ENCODE measurements at places on chromosomes 12 and 14.
A peak's percentile ranks its signal among the peaks of the same experiment; 100 is the strongest.

DNA sequence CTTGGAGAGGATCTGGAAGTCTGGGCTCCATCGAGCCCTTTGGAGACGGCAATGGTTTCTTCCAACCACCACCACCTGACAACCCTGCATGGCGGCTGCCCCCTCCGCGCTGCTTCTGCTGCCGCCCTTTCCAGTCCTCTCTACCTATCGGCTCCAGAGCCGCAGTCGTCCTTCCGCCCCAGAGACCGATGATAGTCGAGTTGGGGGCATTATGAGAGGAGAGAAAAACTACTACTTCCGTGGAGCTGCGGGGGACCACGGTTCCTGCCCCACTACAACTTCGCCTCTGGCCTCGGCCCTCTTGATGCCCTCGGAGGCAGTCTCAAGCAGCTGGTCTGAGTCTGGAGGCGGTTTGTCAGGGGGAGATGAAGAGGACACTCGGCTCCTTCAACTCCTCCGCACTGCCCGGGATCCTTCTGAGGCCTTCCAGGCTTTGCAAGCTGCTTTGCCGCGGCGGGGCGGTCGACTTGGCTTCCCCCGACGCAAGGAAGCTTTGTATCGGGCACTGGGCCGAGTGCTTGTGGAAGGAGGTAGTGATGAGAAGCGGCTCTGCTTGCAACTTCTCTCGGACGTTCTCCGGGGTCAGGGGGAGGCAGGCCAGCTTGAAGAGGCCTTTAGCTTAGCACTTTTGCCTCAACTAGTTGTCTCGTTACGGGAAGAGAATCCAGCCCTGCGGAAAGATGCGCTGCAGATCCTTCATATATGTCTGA is 499 bp downstream of the TOGARAM1 start:
- DNase-seq = no peak

- peak; percentile 96 for DNase-seq
Observed at GRCh38 chr12:56224102-56224701, at the start of gene NABP2. Gene NABP2, plus strand, starts transcription at chr12:56224342. Its CDS starts 515 bp downstream, at chr12:56224857.

GRCh38 chr12:40620564-40621019 is 71.6 kb upstream of the CNTN1 start:
- DNase-seq = no peak

- no peak for DNase-seq
Observed at GRCh38 chr14:102170061-102170460, 30.4 kb downstream of the WDR20 start.

DNA sequence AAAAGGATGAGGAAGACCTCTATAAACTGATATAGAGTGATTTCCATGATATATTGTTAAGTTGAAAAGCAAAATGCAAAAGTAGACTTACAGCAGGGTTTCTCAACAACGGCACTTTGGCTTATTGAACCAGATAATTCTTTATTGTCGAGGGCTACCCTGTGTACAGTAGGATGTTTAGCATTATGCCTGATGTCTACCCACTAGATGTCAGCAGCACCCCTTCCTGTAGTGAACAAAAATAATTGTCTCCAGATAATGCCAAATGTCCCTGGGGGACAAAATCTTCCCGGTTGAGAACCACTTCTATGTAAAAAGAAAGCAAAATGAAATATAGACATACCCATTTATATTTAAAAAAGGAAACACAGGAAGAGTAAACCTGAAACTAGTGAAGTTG is 32.4 kb downstream of the ABCD2 start:
- no peak for DNase-seq

DNA sequence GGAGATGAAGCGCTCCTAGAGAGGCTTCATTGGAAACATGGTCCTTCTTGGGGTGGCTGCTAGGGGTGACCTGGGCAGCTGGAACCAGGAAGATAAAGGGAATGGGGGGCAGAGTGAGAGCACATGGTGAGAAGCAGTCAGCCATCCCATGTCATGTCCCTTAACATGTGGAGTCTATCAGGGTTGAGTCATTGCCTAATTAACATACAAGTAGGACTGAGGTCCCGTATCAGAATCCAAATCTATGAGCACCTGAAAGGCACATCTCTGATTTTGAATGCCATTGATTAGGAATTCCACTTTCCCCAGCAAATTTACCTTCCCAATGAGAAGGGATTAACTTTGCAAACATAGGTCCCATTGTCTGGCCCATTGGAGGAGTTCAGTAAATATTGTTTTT is 20.3 kb upstream of the PPP1R1A start:
- no peak for DNase-seq

GRCh38 chr14:81454572-81455218 is 54.6 kb upstream of the STON2 start:
- no peak for DNase-seq

- DNase-seq = no peak
Observed at GRCh38 chr12:77540097-77540496, 290.6 kb upstream of the NAV3 start.

DNA sequence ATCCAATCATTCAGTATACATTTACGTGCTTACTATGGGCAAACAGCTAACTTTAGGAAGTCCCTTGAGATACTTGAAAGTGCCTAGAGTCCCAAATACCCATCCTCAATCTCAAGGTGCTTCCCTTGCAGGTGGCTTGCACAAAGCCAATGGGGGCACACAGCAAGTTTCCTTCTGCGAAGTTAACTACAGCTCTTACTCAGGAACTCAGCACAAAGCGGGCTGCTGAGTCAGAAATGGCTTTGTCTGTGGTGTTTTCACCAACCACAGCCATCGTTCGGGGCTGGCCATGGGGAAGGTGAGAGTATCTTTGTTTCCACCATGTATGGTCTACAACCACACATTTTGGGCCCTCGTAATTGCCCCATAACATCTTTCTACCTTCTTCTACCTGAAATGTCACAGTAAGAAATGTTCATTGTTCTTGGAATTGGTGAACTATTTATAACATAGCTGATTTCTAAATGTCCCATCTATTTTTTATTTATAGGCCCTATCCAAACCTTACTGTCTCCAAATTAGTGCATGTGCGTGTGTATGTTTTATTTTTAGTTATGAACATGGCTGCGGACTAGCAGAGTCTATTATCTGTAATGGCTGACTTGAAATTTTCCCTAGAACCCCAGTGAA is 13.9 kb downstream of the MFAP5 start:
- peak; percentile 87 for DNase-seq

GRCh38 chr12:41917181-41917580 is 227.5 kb downstream of the GXYLT1 start:
- no peak for DNase-seq

GRCh38 chr12:116295327-116296263 is 18.1 kb upstream of the MED13L start:
- DNase-seq = no peak

- no peak for DNase-seq
Observed at GRCh38 chr14:50826681-50827080, 4.3 kb downstream of the NIN start.

- DNase-seq = no peak
Observed at GRCh38 chr12:108316176-108317086, 22.7 kb downstream of the CMKLR1 start.

DNA sequence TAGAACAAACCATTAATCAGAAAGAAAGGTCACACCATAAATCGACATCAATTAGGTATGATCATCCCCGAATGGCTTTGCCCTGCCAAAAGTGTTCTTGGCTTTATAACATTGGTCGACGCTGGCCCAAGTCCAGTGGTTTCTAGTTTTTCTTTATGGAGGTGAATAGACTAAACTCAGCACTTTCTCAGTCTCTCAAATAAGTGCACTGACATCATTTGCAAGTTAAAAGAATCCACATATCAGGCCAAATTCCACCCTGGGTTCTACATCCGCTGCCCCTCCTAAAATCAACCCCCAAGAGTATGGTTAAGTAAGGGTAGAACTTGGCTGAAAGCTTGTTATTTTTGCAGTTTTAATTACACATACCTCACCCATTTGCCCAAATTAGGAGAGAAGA is 314.3 kb downstream of the C12orf75 start:
- DNase-seq = no peak

DNA sequence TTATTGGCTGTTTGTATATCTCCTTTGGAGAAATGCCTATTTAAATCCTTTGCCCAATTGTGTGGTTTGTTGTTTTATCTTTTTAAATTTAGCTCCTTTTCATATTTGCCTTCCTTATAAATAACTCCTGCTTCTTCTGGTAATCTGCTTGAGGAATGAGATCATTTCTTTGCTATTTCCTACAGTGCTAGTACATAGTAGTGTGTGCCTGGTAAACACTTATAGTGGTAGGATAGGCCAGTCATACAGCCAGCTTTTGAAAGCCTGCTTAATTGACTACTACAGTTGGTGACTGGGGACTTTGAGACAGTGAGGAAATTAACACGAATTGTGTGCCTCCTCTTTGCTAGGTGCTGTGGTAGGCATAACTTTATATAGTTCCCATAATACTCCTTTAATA is 68.7 kb downstream of the BORCS5 start:
- DNase-seq = no peak

GRCh38 chr14:78107166-78107565 is 63.0 kb upstream of the NRXN3 start:
- no peak for DNase-seq
